ENCODE measurements at places on chromosomes 11 and 22. TPM values are rescaled to one million over a fixed set of nuclear protein-coding genes. Genes with fewer than 3 reads are reported as not detected.

OR56A3 gene
- total RNA-seq: not detected

OR51B5 gene
- not detected for total RNA-seq

OR4A47 gene
- not detected for total RNA-seq

PGA3 gene
- total RNA-seq: not detected

HPS5 gene
- total RNA-seq: 38.9 TPM

MRGPRF gene
- 33.6 TPM for total RNA-seq

PAX6 gene
- total RNA-seq: not detected

IFITM10 gene
- 0.89 TPM for total RNA-seq

CELSR1 gene
- 5.4 TPM for total RNA-seq

APOL3 gene
- total RNA-seq: 7.9 TPM

ABCG4 gene
- total RNA-seq: under 0.01 TPM

GLYATL2 gene
- 1.4 TPM for total RNA-seq

MS4A4E gene
- not detected for total RNA-seq

All from uterine smooth muscle cell (primary cell).